ENCODE measurements at places on chromosomes 1 and 21. TPM values are rescaled to one million over a fixed set of nuclear protein-coding genes. Genes with fewer than 3 reads are reported as not detected.

Gene LCE3E
- total RNA-seq, result not detected

Gene RGS8
- total RNA-seq, result not detected

Gene CYP4A22
- total RNA-seq, result not detected

Gene CLDN8
- not detected for total RNA-seq

Gene ACTL8
- total RNA-seq, result 1.4 TPM

Gene CLCA1
- not detected for total RNA-seq

Gene CNTN2
- not detected for total RNA-seq

Gene TSPAN1
- 4.9 TPM for total RNA-seq

Gene LCE6A
- not detected for total RNA-seq

Gene ST6GALNAC5
- total RNA-seq, result not detected

Gene CATSPERE
- not detected for total RNA-seq

Gene FAM163A
- total RNA-seq, result not detected
